Vagina (tissue), 2 donors: ENCODE measurements at places on chromosomes 7 and 10. TPM values are rescaled to one million over a fixed set of nuclear protein-coding genes. Genes with fewer than 3 reads are reported as not detected.
A peak's percentile ranks its signal among the peaks of the same experiment; 100 is the strongest.

GRCh38 chr10:58921421-58921855 lies 255.0 kb upstream of the PHYHIPL start:
- DNase-seq = no peak
- no peak overlapping the region for H3K4me3 ChIP-seq
- H3K27me3 ChIP-seq = no peaks in the 10 kb centered on the region
- H3K4me1 ChIP-seq = peaks cover 13% of the 10 kb centered on the region

DNA sequence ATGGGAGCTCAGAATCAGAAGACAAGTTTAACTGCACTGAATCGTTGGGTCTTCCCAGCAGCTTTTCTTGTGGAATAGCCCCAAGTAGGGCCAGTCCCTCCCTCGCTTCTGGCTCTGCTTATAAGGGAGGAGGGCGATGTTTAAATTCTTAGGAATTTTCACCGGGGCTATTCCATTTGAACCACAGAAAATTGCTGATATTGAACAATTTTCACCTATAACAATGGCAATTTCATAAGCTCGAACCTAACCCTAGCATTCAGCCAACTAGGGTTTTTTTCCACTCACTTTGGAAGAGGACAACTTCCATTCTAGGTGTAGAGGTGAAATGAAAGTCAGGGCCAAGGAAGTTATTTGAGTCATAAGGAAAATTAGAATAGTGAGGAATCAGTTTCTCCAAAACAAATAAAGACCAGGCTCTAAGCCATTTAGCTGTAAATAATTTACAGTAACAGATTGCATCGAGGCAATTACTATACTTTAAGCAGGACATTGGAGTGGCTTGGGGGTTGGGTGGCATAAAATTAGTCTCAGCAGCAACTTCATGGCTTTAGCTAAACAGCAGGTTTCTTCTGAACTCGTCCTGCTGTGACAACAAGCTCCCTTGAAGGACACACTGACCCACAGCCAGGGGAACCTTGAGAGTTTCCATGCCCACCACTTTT lies 1.5 kb upstream of the ATP6V0A4 start:
- no peak for DNase-seq
- H3K27ac ChIP-seq = no peak overlapping the region
- H3K27me3 ChIP-seq = no peaks in the 10 kb centered on the region
- no peak overlapping the region for H3K4me3 ChIP-seq
- H3K36me3 ChIP-seq = no peaks in the 10 kb centered on the region

DNA sequence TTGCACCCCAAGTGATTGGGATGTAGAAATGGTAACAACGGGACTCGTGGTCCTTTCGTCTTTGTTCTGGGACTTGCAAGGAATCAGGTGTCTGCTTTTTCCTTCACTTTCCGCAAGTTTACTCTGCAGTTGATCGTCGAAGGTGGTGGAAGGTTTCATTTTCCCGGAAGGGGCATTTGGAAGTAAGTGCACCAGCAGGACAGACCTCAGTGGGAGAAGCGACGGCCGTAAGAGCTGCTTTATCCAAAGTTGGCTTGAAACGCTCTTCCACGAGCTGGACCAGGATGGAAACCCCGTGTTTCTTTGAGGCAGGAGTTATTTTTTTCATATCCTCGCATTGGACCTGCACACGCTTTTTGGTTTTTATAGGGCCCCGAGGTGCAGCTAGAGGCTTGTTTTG lies 1.2 kb downstream of the BRI3 start:
- H3K27ac ChIP-seq = peak overlapping the region; percentile 99
- H3K4me1 ChIP-seq = peaks cover 65% of the 10 kb centered on the region
- H3K4me3 ChIP-seq = peak overlapping the region; percentile 99
- DNase-seq = no peak

DNA sequence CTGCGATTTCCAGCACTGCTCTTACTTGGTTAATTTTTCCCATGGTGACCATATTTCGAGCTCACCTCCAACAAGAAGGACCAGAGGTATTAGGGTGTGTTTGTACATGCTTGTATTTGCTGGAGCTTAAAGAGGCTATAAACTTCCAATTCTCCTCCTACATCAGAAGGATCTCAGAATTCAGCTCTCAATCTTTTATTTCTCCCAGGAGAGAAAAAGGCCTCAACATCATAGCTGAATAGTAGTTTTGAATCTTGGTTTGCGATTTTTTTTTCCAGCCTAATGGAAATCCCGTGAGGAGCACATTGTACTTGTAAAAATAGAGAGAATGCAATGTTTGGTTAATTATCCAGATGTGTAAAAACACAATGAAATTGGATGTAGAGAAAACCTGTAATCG lies 69.7 kb downstream of the CPVL start:
- H3K27me3 ChIP-seq = no peaks in the 10 kb centered on the region
- H3K36me3 ChIP-seq = no peaks in the 10 kb centered on the region
- H3K4me3 ChIP-seq = no peak overlapping the region
- H3K27ac ChIP-seq = no peak overlapping the region

The VSTM4 gene
- total RNA-seq = 14.0 TPM

GRCh38 chr7:102193806-102194205 lies 92.9 kb upstream of the SH2B2 start:
- no peak overlapping the region for H3K27ac ChIP-seq
- no peak overlapping the region for H3K4me3 ChIP-seq
- no peaks in the 10 kb centered on the region for H3K4me1 ChIP-seq
- no peak for DNase-seq
